ENCODE measurements at places on chromosomes 6 and 20.

DNA sequence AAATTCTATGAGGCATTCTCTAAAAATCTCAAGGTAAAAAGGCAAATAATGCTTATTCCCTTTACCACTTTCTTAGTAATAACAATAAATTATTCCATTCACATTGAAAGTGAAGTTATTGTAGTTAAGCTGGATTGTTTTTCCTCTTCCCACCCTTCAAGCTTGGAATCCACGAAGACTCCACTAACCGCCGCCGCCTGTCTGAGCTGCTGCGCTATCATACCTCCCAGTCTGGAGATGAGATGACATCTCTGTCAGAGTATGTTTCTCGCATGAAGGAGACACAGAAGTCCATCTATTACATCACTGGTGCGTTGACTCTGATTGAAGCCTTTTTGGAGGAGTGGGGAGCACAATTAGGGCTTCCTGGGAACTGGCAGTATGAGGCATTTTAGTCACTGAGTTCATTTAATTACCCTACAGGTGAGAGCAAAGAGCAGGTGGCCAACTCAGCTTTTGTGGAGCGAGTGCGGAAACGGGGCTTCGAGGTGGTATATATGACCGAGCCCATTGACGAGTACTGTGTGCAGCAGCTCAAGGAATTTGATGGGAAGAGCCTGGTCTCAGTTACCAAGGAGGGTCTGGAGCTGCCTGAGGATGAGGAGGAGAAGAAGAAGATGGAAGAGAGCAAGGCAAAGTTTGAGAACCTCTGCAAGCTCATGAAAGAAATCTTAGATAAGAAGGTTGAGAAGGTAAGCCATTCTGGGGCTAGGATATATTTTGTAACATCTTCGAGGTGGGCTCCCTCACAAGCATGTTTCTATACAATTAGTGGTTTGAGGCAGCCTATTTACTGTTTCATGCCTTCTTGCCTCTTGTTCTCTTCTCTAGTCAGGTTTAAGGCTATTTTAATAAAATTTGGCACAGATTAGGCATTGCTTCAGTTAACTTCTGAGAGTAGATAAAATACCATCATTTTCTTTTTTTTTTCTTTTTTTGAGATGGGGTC is 4.9 kb downstream of the HSP90AB1 start:
- DNase-seq: no peak

GRCh38 chr6:69861986-69862385 is 4.4 kb upstream of the COL19A1 start:
- DNase-seq: no peak

GRCh38 chr6:408599-409102 is 17.1 kb downstream of the IRF4 start:
- DNase-seq: no peak

DNA sequence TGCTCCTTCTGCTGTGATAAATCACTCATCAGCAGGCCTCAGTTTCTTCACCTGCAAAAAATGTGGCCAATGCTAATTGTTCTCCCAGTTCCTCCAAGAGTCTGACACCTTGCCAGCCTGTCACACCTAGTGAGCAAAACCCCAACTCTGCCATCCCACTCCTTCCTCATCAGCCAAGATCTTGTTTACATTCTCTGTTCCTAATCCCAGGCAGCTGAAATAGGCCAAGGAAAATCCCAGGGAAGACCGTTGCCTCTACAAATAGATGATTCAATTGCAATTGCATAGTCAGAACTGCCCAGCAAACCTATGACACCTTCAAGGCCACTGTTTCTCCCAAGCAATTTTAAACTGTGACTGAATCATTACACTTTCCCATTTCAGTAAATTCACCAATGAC is 78.7 kb downstream of the GMDS start:
- DNase-seq: no peak

GRCh38 chr20:62116558-62117361 is 5.5 kb upstream of the LSM14B start:
- no peak for DNase-seq

DNA sequence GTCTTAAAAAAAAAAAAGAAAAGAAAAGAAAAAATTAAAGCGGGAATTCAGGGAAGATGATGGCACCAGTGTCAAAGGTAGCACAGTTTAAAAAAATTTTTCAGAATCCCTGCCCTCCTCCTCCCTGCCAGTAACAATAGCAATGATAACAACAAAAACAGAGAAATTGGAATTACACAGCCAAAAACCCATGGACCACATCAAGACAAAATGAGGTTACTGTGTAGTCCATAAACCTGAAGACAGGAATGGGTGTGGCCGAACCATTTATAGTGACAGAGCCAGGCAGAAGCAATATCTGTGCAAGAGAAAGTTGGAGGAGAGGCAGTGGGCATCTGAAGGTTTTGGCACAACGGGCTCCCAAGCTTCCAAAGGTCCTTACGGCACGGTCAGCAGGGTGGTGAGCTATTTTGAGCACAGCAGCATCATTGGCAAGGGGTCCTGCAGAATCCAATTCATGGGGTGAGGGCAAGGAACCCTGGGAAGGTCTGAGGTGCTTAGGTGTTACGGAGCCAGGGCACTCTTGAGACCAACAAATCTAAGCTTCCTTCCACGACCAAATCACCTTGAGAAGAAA is 202.3 kb downstream of the GMPR start:
- DNase-seq: no peak

- DNase-seq: no peak
Measured at GRCh38 chr6:136503303-136504029, 46.8 kb downstream of the MAP7 start.

DNA sequence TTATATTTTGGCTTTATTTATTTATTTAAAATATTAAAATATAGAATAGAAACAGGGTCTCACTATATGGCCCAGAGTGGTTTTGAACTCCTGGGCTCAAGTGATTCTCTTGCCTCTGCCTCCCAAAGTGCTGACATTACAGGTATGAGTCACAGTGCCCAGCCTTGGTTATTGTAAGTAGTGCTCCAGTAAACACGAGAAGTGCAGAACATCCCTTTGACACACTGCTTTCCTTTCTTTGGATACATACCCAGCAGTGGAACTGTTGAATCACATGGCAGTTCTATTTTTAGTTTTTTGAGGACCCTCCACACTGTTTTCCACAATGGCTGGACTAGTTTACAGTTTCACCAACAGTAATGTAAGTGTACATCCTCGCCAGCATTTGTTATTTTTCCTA is 203.9 kb downstream of the PHF3 start:
- DNase-seq: no peak

GRCh38 chr20:13028001-13028400 is 19.2 kb downstream of the SPTLC3 start:
- DNase-seq: no peak

- DNase-seq: no peak
Measured at GRCh38 chr20:3887876-3888620, 1.1 kb upstream of the PANK2 start.

- no peak for DNase-seq
Measured at GRCh38 chr6:4906293-4907276, 97.3 kb downstream of the RPP40 start.

- no peak for DNase-seq
Measured at GRCh38 chr20:51788822-51789221, 13.5 kb downstream of the SALL4 start.

DNA sequence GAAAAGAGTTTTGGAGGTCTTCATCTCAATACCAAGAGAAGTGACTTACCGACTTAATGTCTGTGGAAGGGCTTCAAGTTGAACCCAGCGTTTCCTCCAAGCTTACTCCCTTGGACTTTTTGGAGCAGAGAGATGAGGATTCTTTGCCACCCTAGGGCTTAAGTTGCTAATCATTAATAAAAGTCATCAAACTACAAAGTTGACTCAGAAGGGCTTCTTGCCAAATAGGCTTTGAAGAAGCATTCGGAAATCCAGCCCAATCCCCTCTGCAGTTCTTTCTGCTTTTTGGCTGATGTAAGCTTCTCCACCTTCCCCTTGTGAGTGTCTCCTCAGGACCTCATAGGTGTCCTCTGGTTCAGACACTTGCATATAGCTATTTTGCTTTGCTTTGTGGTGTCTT is at the start of gene SLC17A3:
TSS of gene SLC17A3 (minus strand) at position 126 of the 400 bp plus-strand sequence. CDS start 5,856 bp downstream, outside the sequence.
- no peak for DNase-seq

GRCh38 chr6:10999994-11000393 is 44.1 kb downstream of the ELOVL2 start:
- DNase-seq: no peak

DNA sequence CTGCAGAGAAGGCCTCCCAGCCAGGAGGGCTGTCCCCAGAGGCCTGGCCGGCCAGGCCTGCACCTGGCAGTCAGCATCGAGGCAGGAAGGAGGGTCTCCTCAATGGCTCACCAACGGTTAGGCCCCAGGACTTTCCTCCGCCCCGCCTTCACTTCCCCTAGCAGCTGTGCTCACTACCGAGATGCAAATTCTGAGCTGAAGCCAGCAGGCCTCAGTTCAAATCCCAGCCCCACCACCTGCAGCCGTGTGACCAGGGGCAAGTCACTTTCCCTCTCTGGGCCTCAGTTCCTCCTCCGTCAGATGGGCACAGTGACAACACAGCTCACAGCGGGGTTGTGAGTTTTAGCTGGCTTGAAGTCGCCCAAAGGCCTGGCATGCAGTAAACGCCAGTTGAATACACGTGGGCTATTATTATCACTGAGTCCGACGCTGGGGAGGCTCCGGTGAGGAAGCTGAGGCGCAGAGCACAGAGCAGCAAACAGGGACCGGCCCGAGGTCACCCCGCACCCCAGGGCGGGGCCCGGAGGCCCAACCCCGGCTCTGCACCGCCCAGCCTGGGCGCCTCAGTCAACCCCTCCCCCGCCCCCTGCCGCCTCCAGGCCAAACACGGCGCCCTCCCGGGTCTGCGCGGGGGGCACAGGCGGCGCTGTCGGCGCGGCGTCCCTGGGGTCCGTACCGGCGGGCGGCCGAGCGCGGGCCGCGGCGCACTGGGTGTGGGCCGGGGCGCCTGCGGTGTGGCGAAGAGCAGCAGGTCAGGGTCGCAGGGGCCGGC is 671 bp downstream of the E2F1 start:
- no peak for DNase-seq

DNA sequence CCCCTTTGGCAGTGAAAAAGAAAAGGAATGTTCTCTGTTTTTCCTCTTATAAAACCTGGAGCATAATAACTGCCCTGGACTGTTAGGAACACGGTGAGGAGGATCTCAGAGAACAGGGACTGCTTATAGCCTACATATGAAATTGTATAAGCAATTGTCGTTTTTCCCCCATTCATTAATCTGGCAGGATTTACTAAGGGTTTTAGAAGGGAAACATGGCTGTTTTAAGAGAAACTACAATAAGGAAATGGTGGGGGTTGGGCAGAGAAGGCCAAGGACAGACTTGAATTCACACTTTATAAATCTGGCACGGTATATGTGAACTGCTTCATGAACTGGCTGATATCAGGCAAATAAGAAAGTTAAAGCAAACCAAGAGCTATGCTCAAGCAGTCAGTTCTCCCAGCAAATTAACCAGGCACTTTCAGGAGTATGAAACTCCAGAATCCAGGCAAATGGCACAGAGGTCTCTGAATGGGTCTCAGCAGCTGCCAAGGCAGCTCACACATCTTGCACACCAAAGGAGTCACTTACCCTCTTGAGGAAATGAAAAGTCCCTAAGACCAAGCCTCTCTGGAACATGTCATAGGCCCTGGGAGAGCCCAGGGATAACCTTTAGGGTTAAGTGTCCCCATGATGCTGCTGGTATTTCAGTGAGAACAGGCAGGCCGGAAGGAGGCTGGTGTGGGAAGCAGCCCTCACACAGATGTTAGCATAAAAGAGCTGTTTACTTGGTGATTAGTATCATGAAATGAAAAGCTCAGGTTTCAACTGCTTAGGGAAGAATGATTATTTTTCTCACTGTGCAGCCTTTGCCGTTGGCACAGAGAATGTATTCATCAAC is 260.5 kb upstream of the MARCKS start:
- peak; percentile 13 for DNase-seq

GRCh38 chr6:26311012-26311384 is 54.0 kb upstream of the BTN3A2 start:
- no peak for DNase-seq

DNA sequence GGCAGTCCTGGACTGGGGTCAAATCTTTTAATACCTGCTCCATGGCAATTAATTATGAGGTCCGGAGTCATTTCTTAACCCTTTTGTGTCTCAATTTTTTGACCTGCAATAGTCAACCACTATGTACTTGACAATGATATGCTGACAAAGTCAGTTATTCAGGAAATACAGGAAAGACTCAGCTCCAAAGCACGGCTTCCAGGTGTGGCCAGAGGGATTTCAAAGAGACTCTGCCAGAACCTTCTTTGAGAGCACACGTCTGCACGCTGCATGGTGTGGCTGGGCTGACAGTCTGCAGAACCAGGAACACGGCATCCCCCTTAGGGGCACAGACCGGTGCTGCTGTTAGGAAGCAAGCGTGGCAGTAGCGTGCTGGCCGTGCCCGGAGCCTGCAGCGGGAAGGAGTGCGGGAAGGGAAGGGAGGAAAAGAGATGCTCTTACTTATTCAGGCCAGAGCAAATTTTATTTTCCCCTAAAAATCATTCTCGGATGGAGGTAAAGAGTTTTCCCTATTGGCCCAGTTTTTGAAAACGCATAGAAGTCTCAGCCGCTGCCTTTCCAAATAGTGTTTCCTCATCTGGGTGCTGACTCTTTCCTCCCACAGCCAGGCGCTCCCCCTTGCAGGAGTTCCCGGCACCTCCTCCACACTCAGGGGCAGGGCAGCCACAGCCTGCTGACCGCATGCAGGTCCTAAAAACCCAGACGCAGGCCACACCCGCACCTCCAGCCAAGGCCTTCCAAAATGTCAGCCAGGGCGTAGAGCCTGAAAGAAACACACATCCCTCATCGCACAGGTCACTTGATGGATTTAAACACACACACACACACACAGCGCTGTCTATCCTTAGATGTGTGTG is 187.4 kb upstream of the SNX9 start:
- peak; percentile 89 for DNase-seq

DNA sequence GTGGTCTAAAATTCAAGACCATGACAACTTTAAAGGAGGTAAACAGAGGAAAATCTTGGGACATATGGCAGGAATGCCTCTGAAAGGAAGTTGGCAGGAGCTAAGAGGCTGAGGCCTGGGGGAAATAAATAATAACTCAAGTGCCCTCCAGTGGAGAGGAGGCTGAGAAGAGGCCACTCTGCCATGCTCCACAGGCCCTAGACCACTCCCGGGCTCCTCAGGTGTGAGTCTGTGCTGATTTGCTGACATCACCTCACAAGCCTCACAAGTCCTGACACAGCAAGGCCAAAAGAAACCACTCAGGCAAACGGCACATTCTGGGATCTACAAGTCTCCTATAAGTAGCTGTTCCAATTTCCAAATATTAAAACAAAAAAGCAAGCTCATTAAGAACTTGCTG is 91.0 kb upstream of the RIPOR2 start:
- no peak for DNase-seq

All from uterus (tissue), 4 donors.